ENCODE measurements at places on chromosomes 6 and 20. TPM values are rescaled to one million over a fixed set of nuclear protein-coding genes. Genes with fewer than 3 reads are reported as not detected.

The HSPA12B gene
- total RNA-seq: 0.88 TPM

The IL20RA gene
- total RNA-seq: 0.26 TPM

The SLC4A11 gene
- total RNA-seq: 0.72 TPM

The COL9A3 gene
- total RNA-seq: 44.4 TPM

The MCCD1 gene
- total RNA-seq: not detected

The ADTRP gene
- 0.26 TPM for total RNA-seq
